ENCODE measurements at places on chromosomes 6 and 20.

DNA sequence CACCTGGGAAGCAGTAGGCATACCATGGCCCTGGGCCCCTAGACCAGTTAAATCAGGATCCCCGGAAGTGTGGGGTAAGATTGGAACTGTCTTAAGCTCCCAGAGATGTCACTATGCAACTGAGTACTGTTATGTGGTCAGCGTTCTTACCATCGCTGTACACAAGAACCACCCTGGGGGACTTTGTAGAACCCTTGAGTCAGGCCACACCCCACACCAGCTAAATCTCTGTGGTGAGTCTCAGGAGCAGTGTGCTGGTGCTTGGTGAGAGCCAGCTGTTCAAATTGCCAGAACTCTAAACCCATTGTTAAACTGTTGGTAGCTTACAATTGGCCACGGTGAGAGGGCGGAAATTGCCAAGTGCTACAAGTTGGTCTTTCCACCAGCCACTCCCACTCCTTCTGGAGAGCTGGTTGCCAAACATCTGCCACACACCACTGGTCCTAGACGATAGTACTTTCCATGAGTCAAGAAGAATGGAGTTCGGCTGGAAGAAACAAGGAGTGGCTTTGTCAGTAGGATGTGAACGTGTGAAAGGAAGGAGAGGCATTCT, 80.5 kb upstream of the SYNDIG1 start:
- DNase-seq, result no peak

DNA sequence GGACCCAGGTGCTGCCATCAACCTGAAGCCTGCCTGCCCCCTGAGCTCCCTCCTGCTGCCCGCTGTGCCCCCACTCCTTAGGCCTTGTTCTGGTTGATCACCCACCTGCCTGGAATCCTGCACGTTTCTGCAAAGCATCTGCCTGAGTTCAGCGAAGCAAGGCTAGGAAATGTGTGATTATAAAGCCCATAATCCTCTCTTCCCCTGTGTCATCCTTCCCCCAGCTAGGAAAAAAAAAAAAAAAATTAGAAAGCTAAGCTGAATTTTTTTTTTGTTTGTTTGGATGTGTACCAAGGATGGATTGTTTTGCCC, 93.2 kb downstream of the FOXA2 start:
- peak; percentile 42 for DNase-seq

DNA sequence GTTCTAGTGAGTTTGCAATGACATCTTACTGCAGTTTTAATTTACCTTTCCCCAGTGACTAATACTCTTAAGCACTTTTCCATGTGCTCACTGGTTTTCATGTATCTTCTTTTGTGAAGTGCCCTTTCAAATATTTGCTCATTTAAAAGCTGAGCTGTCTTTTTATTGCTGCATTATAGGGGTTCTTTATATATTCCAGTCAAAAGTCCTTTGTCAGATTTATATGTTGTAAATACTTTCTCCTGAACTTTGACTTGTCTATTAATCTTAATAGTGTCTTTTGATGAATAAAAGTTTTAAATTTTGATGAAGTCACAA, 50.2 kb upstream of the ELOVL5 start:
- no peak for DNase-seq

DNA sequence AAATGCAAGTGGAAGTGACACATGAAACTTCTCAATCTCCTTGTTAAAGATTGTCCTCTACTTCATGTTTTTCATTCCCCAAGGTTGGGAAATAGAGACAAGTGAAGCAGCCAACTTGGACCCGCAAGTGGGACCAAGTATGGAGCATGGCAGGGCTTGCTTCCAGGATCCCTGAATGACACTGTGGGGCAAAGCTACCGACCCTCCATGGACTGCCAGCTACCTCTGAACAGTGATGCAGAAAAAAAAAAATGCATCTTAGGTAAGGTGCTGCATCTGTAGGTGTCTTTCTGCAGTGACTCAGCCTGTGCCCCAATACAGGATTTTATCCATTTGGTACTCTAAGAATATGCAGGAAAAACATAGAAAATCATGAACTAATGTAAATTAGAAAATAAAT, 119.1 kb upstream of the ENPP5 start:
- no peak for DNase-seq

GRCh38 chr20:39660226-39660625, 698.1 kb downstream of the DHX35 start:
- no peak for DNase-seq

- no peak for DNase-seq
These were observed 34.6 kb upstream of the HLA-G start for GRCh38 chr6:29793036-29793356.

All from renal cortex interstitium (tissue), 15 donors.